Posterior cingulate gyrus (tissue), 11 donors: ENCODE measurements at places on chromosomes 4 and X.
A peak's percentile ranks its signal among the peaks of the same experiment; 100 is the strongest.

- DNase-seq, result no peak
Observed at GRCh38 chrX:37641859-37642258, 43.7 kb upstream of the XK start.

GRCh38 chr4:25767877-25768725 is 94.7 kb downstream of the SEL1L3 start:
- DNase-seq, result peak; percentile 84

DNA sequence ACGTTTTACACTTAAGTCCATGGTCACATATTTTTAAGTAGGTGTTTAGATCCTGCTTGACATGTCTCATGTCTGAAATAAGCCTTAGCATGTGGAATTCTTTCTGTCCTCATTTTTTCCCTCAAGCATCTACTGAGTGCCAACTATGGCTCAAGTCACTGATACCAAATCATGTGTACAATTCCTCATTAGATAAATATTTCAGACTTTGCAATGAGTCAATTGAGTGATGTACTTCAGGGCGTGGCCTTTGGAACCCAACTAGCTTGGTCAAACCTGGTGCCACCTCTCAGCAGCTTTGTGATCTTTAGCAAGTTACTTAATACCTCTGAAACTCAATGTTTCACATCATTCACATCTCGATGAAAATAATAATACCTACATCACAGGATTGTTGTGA is 12.6 kb upstream of the JADE1 start:
- no peak for DNase-seq

- DNase-seq, result no peak
Observed at GRCh38 chr4:16194214-16194613, 32.1 kb downstream of the TAPT1 start.

- DNase-seq, result no peak
Observed at GRCh38 chrX:154355776-154356140, 18.7 kb downstream of the FLNA start.

- no peak for DNase-seq
Observed at GRCh38 chr4:8409264-8410065, 31.1 kb downstream of the ACOX3 start.

DNA sequence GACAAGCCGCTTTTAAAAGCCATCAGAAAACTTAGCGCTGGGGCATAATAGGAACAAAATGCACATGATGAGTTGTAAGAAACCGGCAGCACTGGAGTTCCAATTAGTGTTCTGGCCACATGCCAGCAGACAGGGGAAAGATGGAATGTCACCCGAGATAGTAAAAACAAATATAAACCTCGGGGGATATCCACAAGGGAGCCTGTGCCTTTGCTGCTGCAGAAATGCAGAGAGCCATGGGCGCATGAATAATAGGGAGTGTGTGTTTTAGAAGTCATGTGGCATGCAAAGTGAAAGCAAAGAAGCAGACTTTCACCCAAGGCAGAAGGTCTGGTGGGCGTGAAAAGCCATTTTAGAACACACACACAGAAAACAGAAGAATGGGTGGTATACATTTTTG is 19.1 kb downstream of the GPRASP3 start:
- DNase-seq, result no peak

DNA sequence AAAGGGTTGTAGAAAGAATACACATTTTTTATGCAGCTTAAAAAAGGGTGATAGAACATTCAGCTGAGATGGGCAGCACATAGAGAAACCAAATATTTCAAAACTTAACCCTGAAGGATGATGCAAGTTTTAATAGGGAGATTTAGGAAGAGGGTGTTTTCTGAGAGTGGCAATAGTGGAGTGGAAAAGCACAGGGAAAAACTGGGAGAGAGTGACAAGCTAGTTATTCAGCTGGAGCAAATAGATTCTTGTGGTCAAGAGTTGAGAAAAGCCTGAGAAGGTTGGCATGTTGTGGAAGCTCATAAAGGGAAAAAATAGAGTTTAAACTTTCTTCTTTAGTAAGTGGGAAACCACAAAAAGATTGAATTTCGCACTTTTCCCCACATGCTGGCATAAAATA is 359.6 kb upstream of the PITX2 start:
- no peak for DNase-seq

GRCh38 chrX:40097141-40097503 is 636 bp downstream of the BCOR start:
- no peak for DNase-seq

- DNase-seq, result no peak
Observed at GRCh38 chrX:72247206-72247942, 8.5 kb upstream of the ERCC6L start.

- no peak for DNase-seq
Observed at GRCh38 chr4:16838226-16838875, 60.1 kb downstream of the LDB2 start.

- DNase-seq, result no peak
Observed at GRCh38 chrX:18887825-18888212, 96.1 kb downstream of the PHKA2 start.

GRCh38 chr4:183256756-183257385 is 63.2 kb downstream of the CLDN22 start:
- peak; percentile 64 for DNase-seq

GRCh38 chrX:150456466-150456865 is 93.3 kb downstream of the MAMLD1 start:
- no peak for DNase-seq

DNA sequence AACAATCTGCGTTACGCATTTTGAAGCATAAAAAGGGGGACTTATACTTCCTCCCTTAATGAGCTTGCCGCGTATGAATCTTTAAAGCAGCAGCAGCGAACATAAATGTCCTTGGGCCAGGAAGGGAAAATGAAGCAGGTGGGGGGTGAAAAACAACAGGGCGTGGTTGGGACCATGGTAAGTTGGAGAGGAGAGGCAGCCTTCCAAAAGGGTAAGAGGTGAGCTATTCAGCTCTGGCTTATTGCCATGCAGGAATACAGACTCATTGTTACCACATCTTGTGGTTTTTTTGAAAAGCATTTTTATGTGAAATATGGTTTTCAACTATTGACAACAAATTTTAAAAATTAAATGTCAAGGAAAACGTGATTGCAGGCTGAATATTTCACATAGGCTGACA is 710.7 kb upstream of the FAM241A start:
- DNase-seq, result no peak

DNA sequence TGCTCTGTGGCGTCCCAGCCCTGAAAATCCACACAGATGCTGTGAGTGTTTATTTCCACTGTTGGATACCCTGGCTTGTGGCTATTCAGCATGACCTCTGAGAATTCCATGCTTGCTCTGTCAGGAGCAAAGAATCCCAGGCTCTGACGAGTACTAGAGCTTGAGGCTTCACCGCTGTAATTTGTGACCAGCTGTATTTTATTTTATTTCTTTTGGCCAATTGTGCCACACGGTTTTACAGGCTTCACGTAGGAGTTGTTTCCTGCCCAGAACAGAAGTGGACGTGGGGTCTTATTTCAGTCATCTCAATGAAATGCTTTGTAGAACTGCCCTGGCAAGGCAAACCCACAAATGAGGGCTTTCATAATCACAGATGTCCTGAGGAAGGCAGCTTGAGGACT is 69.4 kb upstream of the CLDN34 start:
- no peak for DNase-seq

- no peak for DNase-seq
Observed at GRCh38 chr4:81505004-81505598, 33.4 kb upstream of the RASGEF1B start.

GRCh38 chrX:24025741-24026403 is 1.1 kb downstream of the KLHL15 start:
- DNase-seq, result no peak

GRCh38 chr4:3013839-3014350 is 50.5 kb downstream of the GRK4 start:
- DNase-seq, result no peak

- DNase-seq, result no peak
Observed at GRCh38 chr4:158065176-158065575, 107.6 kb downstream of the GASK1B start.

DNA sequence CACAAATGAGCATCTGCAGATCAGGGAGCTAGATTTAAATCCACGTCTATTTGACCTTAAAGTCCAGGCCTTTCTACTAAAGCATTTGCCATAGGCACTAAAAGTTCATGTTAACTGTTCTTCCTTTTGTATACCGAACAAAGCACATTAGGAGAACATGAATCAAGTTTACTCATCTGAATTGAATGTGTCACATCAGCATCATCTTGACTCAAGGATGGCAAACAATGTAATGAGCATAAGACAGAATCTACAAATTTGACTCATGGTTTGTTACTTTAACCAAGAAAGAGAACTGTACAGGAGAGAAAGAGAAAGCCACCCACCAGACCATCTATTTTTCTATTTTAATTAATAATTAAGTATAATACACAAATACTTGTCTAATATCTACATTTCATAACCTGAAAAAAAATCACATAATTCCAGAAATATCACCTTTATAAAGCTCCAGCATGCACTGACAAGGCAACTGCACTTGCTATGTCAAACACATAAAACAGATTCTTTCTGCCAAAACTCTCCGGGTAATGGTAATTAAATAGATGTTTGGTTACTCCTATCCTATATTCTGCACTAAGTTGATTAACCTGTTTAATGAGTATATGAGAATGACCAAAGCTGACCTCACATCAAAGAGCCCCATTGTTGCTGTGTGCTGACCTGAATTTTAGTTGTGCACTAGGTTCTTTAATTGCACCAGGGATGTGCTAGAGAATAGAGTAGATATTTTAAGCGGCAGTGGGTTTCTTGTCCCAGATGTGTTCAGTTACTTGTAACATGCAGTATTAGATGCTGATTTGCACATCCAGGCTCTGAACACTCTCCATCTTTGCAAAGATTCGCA is 42.5 kb upstream of the LEF1 start:
- DNase-seq, result no peak

DNA sequence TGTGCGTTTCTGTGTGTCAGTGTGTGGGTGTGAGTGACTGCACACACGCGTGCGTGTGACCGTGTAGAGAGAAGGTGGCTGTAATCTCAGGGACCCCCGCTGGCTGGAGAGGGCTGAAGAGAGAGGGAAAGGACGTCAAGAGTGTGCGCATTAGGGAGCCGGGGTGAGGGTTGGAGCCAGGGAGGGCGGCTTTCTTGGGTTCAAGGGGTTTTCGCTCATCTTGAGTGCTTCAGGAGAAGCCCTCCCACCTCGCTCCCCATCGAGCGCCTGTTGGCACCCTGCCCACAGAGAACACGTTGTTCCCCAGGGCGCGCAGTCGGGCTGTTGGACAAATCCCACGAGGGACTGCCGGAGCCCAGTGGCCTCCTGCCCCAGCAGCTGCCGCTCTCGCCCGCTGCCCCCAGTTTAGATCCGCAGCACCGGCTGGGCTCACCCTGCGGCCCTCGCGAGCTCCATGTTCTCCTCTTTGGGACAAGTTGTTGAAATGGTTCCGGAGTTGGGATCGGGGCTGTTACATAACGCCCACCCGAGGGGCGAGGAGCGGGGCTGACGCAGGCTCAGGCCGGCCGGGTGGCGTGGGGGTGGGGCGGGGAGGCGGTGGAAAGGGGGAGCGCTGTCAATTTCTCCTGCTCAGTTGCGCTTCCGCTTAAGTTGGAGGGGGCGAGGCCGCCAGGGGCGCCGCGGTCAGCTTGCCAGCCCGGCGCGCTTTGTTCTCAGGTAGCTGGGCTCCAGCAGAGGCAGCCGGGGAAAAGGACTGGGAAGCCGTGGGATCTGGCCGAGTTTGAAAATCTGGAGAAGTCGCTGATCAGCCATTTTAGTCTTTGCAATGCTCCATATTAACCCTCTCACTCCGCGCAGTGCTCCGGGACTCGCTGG is 1.6 kb downstream of the GRIA2 start:
- DNase-seq, result peak; percentile 65

DNA sequence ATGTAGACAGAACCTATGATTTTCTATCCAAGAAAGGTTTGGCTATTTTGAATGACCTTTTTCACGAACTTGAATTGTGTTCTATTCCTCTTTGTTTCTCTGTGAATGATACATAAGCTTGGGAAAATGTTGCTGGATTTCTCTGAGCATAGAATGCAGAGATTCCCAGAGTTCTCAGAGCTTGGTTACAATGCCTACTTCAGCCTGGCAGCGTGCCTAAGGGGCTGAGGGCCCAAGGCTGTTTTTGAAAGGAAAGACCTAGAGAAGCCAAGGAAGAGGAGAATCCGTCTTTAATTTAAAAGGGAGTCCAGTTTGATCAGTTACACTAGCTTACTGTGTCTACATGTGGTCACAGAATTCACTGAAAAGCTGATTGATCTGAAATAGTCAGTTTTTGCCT is 55.3 kb upstream of the CXorf51B start:
- no peak for DNase-seq

DNA sequence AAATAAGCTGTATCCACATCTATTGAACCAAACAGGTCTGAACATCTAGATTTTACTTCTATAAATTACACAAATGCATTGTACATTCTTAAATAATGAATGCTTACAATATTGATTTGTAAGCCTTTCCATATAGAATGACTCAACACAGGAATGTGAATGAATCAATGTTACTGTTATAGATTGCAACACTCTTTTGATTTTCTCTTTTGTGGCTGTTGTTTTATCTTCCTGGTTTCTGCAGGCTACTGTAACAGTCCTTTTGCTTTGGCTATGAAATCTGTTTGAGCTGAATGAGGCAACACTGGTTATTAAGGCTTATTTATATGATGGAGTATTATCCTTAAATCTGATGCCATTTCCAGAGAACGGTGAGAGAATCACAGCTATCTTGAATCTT is 49.5 kb downstream of the GPR50 start:
- no peak for DNase-seq

DNA sequence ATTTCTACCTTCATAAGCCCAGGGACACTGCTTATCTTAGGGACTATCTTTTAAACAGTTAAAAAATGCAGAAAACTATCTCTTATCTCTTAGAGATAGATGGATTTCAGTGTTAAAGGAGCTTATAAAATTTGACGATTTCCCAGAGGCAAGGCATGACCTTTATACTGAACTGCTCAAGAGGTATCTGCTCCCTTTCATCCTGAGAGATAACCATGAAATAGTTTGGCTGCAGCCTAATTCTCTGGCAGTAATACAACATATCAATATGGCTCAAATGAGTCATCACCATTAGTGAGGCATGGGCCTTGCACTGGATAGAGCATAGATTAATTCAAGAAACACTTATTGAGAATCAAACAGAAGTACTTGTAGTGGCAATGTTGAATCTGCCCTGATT is 348.2 kb upstream of the GRIA3 start:
- no peak for DNase-seq

- no peak for DNase-seq
Observed at GRCh38 chrX:100591256-100592051, 6.7 kb downstream of the TNMD start.

DNA sequence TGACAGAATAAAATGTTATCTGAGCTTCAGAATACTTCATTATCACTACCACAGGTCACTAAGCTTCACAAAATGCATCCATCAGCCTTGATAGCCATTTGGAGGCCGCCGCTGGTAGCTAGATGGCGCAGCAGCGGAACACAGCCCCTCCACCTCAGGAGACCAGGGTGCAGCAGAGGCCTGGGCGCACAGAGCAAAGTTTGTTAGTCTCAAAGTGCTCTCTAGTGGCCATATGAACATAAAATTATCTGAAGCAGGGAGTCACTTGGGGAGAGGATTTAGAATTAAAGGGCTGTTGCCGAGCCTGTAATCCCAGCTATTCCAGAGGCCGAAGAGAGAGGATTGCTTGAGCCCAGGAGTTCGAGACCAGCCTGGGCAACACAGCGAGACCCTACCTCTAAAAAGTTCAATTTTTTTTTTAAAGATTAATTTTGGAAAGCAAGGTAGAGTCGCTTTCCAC is 8.1 kb upstream of the DCTD start:
- DNase-seq, result peak; percentile 72

GRCh38 chr4:85910985-85911384 is 436.0 kb downstream of the ARHGAP24 start:
- DNase-seq, result no peak

GRCh38 chr4:102301167-102301566 is 44.1 kb downstream of the SLC39A8 start:
- DNase-seq, result no peak

GRCh38 chr4:83731609-83732008 is 195.7 kb downstream of the GPAT3 start:
- no peak for DNase-seq
